NCI-H460 (cell line): ENCODE measurements at places on chromosomes 6 and 20. TPM values are rescaled to one million over a fixed set of nuclear protein-coding genes. Genes with fewer than 3 reads are reported as not detected.

FOXP4 gene
- total RNA-seq, result 3.6 and 3.7 TPM in 2 replicates

CRYBG1 gene
- total RNA-seq, result 5.1 and 5.5 TPM in 2 replicates

OR2J3 gene
- not detected in 2 replicates for total RNA-seq

BHLHE23 gene
- not detected in 2 replicates for total RNA-seq

SLC2A10 gene
- total RNA-seq, result 0.23 and 0.30 TPM in 2 replicates

ZFP64 gene
- 27.6 and 35.9 TPM in 2 replicates for total RNA-seq

SF3B5 gene
- total RNA-seq, result 84.4 and 113 TPM in 2 replicates
